ENCODE measurements at places on chromosomes 7 and 10. TPM values are rescaled to one million over a fixed set of nuclear protein-coding genes. Genes with fewer than 3 reads are reported as not detected.
A peak's percentile ranks its signal among the peaks of the same experiment; 100 is the strongest.

SEMA3C gene
- total RNA-seq: 5.6 TPM

CBLL1 gene
- total RNA-seq: 15.3 TPM

NAT16 gene
- not detected for total RNA-seq

FRMPD2 gene
- total RNA-seq: 0.38 TPM

MUC12 gene
- 0.57 TPM for total RNA-seq

UCMA gene
- 0.52 TPM for total RNA-seq

GRCh38 chr7:158004123-158004490 lies 583.5 kb downstream of the PTPRN2 start:
- no peak for DNase-seq

DNA sequence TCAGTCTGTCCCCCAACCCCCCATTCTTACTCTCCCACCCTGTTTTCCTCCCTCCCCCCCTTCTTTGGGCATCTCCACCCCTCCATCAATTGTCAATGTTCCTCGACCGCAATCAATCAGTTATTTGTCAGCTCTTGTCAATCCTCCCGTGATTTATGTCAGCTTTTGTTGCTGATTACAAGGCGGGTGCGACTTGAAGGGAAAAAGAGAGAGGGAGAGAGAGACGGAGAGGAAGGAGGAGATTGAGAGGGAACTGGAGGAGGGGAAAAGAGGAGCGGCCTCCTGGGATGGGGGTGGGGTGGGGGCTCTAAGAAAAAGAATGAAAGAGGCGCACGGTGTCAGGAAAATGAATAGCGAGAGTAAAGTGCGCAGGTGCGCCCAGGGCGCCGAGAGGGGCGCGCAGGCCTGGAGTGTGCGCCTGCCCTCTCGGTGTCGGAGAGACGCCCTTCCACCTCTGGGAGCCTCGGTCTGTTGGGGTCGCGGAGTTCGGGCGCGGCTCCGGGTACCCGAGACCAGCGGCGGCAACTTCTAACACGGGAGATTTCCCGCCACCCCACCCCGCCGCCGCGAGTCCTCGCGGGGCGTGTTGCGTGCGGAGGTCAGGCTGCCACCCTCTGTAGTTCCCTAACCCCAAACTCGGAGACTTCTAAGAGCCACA lies 1.1 kb upstream of the ZNF503 start:
- no peak for DNase-seq

GRCh38 chr7:99000196-99000903 lies 122.0 kb downstream of the TRRAP start:
- DNase-seq: no peak

DNA sequence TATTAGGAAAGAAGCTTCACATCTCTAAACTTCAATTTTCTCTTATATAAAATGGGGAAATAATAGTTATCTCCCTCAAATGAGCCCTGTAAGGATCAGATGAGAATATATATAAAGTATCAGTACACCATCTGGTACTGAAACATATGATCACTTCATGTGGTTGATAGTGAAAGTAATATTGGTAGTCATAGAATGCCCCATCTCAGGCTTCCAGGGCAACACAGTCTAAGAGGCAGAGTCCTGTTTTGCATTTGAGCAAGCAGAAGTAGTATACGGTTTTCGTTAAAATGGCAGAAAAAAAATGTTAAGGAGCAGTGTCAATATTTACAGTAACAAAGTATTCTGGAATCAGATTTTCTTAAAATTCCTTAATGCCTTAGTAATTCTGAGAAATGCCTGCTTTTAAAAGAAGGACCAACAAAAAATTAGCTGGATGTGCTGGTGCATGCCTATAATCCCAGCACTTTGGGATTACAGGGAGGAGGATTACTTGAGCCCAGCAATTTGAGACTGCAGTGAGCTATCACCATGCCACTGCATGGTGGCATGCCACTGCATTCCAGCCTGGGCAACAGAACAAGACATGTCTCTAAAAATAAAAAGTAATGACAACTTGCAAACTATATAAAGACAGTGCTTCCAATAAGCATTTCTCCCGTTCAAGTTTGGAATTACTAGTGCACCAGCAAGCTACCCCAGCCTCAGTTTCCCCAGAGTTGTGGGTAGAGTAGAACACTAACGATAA lies 19.8 kb downstream of the KBTBD2 start:
- no peak for DNase-seq

DNA sequence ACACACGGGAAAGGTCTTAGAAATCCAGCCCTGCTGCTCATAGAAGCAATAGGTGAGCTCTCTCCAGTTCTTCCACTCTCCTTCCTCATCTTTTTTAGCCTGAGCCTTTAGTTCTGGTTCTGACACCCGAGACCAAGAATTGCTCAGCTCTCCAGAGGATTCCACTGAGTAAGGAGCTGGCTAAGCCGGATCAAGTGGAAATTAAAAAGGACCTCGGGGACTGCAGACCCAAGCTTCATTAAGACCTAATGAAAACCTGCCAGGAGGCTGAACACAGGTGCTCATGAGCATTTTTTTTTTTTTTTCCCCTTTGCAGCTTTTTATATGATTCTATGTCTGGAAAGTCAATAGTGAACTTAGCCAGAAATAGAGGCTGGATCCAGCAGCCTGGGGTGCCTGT lies 1176.0 kb upstream of the AUTS2 start:
- no peak for DNase-seq

- DNase-seq: no peak
Measured at GRCh38 chr10:97991871-97992270, 38.5 kb downstream of the CRTAC1 start.

- no peak for DNase-seq
Measured at GRCh38 chr7:54904986-54905385, 113.8 kb upstream of the EGFR start.

DNA sequence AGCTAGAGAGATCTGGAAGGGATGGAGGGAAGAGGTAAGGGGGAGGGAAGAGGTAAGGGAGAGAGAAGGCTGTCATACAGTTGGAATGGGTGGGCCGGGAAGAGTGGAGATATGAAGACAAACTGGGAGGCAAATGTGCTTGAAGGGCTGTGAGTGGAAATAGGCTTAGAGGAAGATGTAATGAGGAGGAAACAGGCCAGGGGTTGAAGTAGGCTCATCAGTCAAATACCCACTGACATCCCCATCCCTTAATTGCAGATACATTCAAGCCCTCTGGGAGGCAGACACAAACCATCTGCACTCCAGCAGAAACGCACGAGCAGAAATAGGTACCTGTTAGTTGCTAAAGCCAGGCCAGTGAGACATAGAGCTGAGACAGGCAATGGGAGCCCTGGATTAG lies 2.1 kb downstream of the SYNPO2L start:
- no peak for DNase-seq

- no peak for DNase-seq
Measured at GRCh38 chr10:124010563-124011131, 82.8 kb downstream of the CHST15 start.

DNA sequence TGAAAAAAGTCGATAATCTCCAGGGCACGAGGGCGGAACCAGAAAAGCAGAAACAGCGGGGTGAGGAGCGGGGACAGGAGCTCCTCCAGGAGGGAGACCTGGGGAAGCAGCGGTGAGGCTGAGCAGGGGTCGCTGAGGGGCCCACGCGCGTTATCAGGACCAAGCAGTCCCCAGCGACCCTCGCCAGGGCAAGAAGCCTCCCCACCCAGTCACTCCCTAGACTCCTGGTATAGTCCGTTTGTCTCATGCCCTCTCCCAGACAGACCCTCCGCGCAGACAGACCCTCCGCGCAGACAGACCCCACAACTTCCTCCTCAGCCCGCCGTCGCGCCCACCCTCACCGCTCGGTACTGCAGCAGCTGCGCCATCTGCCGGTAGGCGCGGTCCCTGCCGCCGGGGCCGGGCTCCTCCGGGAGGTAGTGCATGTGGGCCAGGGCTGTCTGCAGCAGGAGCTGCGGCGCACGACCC lies 6.3 kb downstream of the ATG9B start:
- peak; percentile 59 for DNase-seq

DNA sequence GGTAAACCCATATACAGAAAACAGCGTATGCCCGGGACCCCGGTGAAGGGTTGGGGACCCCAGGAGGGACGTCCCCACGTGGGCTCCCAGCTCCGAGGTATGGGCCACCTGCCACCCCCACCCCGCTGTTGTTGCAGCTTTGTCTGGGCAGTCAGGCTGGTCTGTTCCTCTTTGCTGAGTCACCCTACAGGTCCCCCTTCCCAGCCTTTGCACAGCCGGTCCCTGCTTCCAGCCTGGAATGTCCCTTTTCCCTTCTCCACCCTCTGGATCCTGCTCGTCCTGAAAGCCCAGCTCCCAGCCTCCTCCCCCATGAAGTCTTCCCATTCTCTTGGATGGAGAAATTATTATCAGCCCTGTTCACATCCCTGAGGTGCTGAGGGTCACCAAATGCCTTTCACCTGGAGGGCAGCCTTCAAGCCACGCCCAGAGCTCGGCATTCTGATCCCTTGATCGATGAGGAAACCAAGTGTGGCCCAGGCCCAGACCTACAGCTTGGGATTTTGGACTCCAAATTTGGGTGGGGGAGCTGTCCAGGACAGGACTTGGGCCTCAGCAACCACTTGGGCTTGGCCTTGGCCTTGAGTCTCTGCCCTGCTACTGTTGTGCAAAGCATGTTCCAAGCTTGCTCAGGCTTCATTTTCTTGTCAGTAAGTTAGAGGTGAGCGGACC lies 2.6 kb downstream of the CLDN4 start:
- DNase-seq: no peak

DNA sequence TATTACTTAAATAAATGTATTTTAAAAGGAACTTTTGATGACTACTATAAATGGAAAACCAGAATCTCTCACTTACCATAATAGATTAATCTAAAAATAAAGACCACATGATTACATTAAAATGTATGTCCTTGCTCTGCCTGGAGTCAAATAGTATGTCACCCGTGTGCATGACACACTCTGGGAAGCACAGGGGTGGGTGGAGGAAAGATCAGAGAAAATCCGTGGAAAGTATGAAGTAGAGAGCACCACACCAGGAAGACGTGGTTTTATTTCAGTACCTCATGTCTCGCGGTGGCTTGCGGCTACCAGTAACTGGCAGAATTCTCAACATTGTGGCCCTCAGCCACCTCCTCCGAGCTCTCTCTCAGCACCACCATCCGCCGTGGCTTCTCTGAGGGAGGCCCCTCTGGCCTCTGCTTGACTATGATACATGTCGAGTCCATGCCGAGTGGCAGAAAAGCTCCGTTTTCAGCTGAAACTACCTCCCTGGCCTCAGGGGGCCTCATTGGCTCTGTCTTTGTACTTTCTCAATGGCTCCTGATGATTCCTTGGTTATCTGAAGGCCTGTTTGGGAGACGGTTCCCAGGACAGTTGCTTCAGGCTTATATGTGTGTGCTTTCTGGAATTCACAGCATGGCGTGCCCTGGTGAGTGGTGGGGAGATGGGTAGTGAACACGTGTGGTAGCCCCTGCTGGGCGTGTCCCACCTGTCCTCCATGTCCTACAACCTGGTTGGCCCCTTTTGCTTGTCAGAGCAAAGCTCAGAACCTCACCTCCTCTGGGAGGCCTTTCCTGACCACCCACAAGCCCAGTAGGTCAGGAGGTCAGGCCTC lies 49.8 kb downstream of the LHPP start:
- DNase-seq: no peak

DNA sequence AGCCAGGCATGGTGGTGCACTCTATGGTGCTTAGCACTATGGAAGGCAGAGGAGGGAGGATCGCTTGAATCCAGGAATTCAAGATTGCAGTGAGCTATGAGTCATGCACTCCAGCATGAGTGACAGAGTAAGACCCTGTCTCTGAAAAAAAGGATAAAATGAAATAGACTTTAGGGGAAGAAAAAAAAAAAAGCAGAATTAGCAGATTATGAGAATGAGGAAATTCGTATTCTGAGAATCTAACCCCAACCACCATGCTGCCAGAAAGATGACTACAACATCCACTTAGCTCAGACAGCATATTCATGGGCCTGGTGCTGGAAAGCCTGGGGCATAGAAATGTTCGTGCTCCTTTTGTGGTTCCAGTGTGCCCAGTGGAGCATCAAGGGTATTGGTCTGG lies 63.3 kb downstream of the TMEM26 start:
- no peak for DNase-seq

DNA sequence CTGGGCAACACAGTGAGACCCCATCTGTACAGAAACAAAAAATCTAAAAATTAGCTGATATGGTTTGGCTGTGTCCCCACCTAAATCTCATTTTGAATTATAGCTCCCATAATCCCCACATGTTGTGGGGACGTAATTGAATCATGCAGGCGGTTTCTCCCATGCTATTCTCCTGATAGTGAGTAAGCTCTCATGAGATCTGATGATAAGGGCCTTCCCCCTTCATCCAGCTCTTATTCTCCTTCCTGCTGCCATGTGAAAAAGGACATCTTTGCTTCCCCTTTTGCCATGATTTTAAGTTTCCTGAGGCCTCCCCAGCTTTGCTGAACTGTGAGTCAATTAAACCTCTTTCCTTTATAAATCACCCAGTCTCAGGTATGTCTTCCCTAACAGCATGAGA lies 136.5 kb downstream of the SFMBT2 start:
- no peak for DNase-seq

DNA sequence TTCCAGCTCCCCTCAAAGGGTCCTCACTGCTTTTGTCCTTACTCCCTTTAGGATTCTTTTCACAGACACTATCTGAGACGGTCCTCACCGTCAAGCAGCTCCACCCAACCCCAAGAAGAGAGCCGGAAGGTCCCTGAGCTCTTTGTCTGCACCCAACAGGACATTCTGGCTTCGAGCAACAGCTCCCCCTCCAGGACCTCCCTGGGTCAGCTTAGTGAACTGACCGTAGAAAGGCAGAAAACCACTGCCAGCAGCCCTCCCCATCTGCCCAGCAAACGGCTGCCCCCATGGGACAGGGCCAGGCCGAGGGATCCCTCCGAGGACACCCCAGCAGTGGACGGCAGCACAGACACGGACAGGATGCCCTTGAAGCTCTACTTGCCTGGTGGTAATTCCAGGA lies 19.9 kb downstream of the MINDY4 start:
- no peak for DNase-seq

GRCh38 chr10:91286572-91286971 lies 66.1 kb downstream of the PCGF5 start:
- DNase-seq: no peak
